ENCODE measurements at places on chromosomes 7 and 10. TPM values are rescaled to one million over a fixed set of nuclear protein-coding genes. Genes with fewer than 3 reads are reported as not detected.
A peak's percentile ranks its signal among the peaks of the same experiment; 100 is the strongest.

RSBN1L gene
- 13.3 TPM for total RNA-seq

MGMT gene
- total RNA-seq: 18.7 TPM

EVX1 gene
- not detected for total RNA-seq

NDUFA5 gene
- total RNA-seq: 104 TPM

HSPA12A gene
- total RNA-seq: 5.4 TPM

SLC29A4 gene
- total RNA-seq: 4.4 TPM

SAMD9L gene
- total RNA-seq: 25.0 TPM

PON3 gene
- total RNA-seq: not detected

EGFR gene
- 22.5 TPM for total RNA-seq

DNA sequence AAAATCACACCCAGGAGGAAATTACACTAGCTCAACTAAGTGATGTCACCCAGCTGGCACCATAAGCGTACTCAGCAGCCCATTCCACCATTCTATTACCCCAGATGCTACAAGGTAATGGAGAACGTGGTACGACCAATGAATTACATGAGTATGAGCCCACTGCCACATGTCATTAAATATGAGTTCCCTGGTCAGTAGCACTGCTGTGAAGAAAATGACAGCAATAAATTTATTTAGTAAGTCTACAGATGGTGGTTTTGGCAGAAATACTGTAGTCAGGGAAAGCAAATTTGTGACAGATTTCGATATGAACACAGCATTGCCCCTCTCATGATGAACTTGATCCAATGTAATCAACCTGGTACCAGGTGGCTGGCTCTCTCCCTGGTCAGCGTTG lies 154.2 kb downstream of the VWC2 start:
- DNase-seq: no peak

- DNase-seq: no peak
Measured at GRCh38 chr7:152511736-152512135, 75.9 kb upstream of the KMT2C start.

GRCh38 chr10:130961506-130962239 lies 349.8 kb downstream of the TCERG1L start:
- DNase-seq: no peak

DNA sequence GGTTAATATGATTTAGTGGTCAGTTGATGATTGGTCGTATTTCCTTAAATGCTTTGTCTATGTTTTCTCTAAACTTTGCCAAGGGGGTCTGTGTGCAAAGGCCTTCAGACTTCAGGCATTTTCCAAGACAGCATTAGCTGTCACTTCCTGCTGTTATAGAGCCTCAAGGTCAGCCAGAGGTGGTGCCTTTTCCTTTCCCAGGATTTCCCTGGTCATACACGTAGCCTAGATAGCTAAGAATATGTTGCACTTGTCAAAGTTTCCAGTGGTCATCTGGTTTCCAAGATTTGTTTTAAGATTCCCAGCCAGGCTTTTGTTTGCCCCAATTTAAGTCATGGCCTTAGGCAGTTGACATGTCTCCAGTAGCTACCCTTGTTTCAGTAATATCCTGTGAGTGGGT lies 133.2 kb upstream of the IGFBP3 start:
- DNase-seq: no peak

DNA sequence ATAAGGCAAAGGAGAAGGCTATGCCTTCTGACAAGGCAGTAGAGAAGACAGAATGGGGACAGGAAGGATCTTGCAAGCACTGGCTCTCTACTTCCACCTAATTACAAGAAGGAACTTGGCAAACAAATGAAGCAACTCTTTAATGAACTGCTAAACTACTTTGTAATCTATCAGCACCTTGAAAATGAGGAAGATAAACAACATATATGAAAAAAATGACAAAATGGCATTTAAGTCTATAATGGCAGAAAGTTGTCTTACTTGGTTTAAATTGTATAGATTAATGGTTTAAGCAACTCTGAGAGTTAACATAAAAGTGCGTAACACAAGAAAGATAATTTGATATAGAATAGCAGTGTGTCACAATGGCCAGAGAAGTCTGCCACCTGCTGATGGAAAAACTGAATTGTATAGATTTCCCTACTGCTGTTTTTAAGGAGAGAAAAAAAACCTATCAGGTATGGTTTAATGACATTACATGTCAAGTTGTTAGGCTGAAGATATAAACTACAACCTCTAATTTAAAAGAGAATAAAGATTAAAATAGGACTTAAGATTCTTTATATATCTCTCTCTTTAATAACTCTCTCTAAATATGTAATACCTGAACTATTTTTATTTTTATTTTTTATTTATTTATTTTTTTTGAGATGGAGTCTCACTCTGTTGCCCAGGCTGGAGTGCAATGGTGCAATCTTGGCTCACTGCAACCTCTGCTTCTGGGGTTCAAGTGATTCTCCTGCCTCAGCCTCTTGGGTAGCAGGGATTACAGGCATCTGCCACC lies 11.8 kb downstream of the NT5C3A start:
- peak; percentile 57 for DNase-seq

DNA sequence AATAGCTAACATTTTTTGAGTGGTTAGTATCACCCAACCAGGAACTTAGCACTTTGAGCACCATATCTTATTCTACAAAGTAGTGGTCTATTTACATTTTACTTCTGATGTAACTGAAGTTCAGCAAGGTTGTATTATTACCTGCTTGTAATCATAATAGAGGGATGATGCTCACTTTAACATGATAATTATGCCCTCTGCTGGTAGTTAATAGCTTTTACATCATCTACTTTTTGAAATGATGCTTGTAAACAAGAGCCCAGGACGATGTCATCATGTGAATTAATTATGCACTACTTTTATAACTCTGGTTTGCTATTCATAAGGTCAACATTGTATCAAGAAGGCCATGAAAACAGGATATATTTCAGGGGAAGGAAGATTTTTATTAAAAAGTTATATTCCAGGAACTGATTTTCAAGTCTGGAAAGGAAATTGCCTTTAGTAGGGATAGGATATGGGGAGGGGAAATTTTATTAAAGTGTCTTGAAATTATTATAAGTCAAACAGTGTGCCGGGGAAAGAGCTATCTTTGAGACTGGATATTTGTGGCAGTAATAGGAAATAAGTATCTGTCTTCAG lies 80.3 kb upstream of the SCIN start:
- DNase-seq: peak; percentile 43

GRCh38 chr10:126223512-126224067 lies 164.7 kb downstream of the ADAM12 start:
- DNase-seq: no peak

- no peak for DNase-seq
Measured at GRCh38 chr7:149642589-149642988, 130.8 kb downstream of the ZNF467 start.

GRCh38 chr7:101597941-101598340 lies 31.2 kb downstream of the MYL10 start:
- no peak for DNase-seq

DNA sequence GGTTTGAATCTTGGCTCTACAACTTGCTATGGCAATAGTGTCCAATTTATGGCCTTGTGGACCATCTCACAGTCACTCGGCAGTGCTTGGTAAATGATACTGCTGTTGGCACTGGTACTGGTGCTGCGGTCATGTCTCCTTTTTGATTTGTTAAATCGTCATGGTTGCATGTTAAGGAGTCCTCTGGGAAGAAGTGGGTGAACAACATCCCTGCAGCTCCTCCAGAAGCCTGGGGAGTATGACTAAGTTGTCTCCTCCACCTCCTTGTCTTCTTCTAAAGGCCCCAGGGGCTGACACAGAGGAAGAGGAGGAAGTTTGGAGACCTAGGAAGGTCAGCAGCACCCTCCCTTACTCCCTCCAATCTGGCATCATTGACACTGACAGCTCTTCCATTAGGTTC lies 8.5 kb downstream of the ITPRIP start:
- peak; percentile 83 for DNase-seq

DNA sequence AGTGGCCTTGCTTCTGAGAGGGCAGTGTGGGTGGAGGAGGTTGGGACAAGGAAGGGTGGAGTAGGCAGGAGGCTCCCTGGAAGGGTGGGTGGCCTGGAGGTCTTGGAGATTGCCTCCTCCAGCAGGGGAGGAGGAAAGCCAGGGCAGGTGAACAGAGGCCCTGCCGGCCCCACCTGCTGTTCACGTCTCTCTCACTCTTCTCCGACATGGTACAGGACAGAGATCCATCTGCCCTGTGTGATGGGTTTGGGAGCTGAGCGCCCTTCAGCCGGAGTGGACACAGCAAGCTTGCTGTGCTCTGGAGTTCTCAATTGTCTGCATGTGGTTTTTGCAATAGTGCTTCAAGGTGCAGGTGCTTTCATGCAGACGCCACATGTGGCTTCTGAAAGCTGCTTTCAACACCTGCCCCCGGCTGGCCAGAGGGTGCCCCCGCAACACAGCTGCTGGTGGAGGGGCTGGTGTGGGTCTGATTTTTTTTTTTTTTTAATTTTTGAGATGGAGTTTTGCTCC lies 82.8 kb upstream of the GNA12 start:
- no peak for DNase-seq

DNA sequence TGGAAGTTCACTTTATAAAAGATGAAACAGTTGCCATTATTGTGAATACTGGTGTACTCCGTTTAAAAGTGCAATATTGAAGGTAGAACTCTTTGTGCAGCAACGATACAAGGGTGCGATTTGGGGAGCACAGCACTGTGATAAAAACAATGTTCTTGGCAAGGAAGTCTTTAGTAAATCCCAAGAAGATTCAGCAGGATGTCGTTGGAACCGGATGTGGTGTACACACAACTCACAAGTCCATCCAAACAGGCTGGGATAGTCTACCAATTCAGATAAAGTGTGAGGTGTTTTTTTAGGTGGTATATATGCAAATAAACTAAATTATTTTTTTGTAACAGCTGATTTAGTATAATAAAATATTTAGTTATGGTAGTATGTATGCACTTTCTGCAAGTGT lies 46.7 kb downstream of the ZNF777 start:
- no peak for DNase-seq

DNA sequence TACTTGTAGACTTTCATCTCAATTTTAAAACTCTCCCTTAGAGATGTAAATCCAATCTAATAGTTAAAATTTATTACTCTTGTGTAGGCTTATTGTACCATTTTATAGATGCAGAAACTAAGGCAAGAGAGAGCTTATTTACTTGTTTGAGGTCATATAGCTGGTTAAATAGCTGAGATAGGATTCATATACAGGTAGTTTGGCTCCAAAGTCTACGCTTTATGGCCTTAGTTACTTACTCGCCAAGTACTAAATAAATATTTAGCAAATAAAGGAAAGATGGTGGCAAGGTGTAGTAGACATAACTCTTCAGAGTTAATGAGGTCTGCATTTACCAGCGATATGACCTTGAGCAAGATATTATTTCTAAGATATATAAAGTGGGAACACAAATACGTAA lies 86.8 kb downstream of the HBP1 start:
- no peak for DNase-seq

GRCh38 chr7:139749545-139749944 lies 28.3 kb downstream of the HIPK2 start:
- no peak for DNase-seq

GRCh38 chr7:976901-977325 lies 1.6 kb upstream of the COX19 start:
- DNase-seq: no peak

- DNase-seq: no peak
Measured at GRCh38 chr7:47952224-47952623, 4.0 kb upstream of the PKD1L1 start.

- DNase-seq: no peak
Measured at GRCh38 chr10:110396284-110396651, 91.5 kb upstream of the SMNDC1 start.

GRCh38 chr7:129136887-129137642 lies 7.4 kb upstream of the TSPAN33 start:
- DNase-seq: no peak

DNA sequence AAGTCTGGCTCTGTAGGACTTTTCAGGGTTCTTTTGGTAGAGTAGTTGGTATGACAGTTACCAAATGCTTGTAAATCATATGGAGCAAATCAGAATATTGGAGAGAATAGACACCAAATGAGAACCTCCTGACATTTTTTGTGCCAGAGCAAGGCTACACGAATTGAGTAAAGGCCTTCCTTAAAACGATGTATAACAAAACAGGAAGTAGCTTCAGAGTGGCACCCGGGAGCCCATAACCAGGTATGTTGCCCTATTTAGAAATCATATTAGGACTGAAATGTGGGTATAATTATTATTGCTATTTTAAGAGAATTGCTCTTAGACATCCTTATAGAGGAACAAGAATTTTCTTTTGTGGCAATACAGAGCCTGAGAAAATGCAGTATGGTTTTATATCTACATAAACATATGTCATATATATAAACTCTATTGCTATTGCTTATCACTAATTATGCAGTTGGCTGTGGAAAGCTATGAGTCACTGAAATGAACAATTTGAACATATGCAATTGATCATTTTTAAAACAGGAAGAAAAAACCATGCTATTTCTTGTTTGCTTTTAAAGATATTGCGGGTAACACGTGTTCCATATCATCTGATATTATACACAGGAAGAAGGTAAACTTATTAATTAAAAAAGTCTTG lies 197.4 kb upstream of the MTPN start:
- DNase-seq: no peak

GRCh38 chr7:131556053-131556908 lies at the start of gene PODXL:
TSS of gene PODXL (minus strand) at chr7:131556628. CDS start at chr7:131556359, 269 bp downstream.
- peak; percentile 78 for DNase-seq

DNA sequence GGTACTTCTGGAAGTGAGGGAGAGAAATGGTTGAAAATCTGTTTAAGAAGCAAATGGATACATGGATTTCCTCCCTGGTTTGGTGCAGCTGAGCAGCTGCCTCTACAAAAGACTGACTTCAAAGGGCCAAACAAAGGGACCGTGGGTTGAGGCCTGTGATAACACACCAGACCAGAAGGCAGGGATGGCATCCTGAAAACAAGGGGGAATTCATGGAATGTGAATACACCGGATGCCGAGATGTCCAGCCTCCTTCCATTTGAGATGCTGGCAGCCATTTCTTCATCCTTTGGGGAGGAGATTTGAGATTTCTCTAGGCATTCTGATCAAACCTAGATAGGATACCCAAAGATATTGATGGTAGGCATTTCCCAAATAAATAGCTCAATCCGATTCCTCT lies 36.9 kb downstream of the TAF3 start:
- DNase-seq: peak; percentile 53

- peak; percentile 49 for DNase-seq
Measured at GRCh38 chr10:61452655-61453641, at the start of gene TMEM26. TSS of gene TMEM26 (minus strand) at chr10:61453381. CDS start at chr10:61453081, 300 bp downstream.

GRCh38 chr10:5862360-5862961 lies 27.2 kb downstream of the ANKRD16 start:
- no peak for DNase-seq

GRCh38 chr10:81704596-81704995 lies 170.4 kb upstream of the NRG3 start:
- no peak for DNase-seq

DNA sequence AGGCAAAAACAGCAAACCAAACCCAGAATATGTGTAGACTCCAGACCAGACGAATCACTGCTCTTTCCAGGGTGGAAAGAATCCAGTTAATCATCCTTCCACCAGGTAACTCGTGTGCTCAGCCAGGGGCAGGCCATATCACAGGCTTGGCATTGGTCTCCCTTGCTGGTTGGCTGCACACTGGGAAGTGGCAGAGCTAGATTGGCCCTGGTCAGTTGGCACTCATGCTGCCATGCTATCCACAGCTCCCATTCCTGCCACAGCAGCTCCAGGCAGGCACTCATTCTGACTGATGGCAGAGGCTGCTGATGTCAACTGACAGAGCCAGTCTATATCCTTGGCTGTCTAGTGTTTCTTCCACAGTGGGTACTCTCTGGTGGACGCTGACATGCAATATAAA lies 9.7 kb upstream of the GDF10 start:
- no peak for DNase-seq

All from myocyte (in vitro differentiated cells).